ENCODE measurements at places on chromosomes 7 and 10.
A peak's percentile ranks its signal among the peaks of the same experiment; 100 is the strongest.

GRCh38 chr7:11155883-11156282 is 182.2 kb downstream of the PHF14 start:
- no peak for DNase-seq

DNA sequence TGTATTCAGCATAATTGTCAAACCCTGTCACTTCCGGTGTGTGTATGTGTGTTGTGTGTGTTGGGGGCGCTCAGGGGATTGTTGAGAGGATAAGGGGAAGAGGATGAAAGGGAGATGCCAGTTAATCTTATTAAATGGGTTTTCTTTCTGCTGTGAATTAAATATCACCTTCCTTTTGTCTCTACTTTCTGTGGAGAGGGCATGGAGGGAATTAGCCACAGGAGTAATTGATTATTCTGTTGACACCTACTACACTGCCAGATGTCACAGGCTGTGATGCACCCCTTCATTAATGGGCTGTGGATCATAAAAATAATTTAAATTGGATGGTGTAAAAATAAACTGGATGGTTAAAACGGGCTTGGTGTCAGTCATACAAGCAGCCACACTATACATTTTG is 311.9 kb downstream of the MDFIC start:
- DNase-seq: no peak

DNA sequence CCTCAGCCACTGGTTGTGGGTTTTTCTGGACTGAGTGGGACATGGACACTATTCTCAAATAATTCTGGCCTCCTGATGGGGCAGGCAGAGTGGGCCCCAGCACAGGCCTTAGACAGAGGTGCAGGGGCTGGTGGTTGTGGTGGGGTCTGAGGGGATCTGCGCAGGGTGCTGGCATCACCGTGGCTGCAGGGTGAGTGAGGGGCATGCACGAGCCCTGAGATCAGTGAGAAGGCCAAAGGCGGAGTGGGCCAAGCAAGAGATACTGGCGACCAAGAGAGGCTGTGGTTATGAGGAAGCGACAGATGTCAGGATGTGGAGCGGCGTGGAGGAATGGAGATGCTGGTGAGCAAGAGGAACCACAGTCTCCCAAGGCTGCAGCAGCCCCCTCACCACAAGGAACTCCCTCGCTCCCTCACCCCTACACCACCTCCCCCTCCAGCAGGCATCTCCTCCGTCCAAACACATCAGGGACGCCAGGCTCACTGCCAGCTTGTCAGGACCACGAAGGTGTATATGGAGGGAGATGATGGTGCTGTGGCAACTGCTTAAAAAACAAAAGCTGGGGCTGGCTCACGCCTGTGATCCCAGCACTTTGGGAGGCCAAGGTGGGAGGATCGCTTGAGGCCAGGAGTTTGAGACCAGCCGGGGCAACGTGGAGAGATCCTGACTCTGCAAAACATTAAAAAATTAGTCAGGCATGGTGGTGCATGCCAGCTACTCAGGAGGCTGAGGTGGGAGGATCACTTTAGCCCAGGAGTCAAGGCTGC is 9.6 kb downstream of the PRF1 start:
- DNase-seq: no peak

DNA sequence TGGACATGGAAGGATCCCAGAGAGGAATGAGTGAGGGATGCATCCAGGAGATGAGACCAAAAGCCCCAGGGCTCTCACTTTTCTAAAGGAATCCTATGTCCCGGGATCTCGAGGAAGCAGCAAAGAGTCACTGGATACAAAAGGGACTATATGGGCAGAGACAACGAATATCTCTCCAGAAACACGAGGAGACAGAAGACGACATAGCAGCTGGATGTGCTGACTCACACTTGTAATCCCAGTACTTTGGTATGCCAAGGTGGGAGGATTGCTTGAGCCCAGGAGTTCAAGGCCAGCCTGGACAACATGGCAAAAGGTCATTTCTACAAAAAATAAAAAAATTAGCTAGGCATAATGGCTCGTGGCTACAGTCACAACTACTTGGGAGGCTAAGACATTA is 24.7 kb upstream of the MSMB start:
- no peak for DNase-seq

DNA sequence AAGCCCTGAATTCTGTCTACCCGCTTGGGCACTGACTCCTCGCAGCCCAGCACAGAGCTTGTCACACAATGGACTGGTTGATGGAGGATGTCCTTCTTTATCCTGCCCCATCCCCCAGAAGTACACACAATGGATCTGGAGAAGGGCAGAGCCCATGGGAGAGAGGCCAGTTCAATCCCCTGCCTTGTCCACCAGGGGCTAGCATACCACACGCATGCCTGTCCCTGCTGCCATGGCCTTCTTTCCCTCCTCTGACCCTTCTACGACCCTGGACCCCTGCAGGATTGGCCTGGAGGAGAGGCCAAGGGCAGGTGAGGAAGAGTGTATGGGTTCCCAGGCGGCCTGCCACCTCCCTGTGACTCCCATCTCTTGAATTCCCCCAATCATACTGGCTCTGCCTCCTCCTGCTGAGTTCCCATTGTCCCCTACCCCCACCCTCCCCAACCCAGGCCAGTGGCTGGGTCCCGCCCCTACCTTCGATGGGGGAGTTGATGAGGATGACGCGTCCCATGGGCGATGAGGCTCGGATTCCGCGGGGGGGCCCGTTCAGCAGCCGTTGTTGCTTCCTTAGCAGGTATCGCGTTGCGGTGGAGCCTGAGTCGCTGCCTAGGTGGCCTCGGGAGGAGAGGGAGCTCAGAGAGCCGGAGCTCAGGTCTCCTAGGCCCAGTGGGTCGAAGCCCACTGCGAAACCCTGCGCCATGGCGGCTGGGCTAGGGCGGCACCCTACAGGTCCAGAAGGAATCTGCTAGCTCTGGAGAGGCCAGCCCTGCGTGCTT is 1.2 kb downstream of the PDZD7 start:
- no peak for DNase-seq

- DNase-seq: no peak
Measured at GRCh38 chr10:59852670-59853069, 53.7 kb downstream of the CCDC6 start.

GRCh38 chr7:100053215-100053614 is 3.6 kb downstream of the ZSCAN21 start:
- DNase-seq: peak; percentile 7

GRCh38 chr10:24382979-24383663 is 174.2 kb downstream of the KIAA1217 start:
- no peak for DNase-seq

- DNase-seq: peak; percentile 4
Measured at GRCh38 chr7:141511676-141512396, 39.4 kb upstream of the AGK start.

- no peak for DNase-seq
Measured at GRCh38 chr7:121447243-121447910, 51.3 kb upstream of the FAM3C start.

DNA sequence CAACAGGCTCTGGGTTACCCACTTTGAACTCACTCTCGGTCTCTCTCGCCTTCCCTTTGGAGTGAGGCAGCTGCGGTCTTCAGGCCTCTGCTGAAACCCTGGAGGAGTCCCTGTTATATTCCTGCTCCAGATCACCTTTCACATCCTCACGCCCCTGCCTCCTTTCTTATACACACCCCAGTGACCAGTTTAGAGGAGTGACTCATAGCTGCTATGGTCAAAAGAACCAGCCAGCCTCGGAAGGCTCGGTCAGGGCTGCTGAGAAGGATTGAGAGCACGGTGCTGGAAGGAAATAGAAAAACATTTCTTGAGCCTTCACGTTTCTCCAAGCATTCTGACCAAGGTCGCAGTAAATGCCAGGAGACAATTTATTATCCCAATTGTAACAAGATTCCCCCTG is 28.3 kb upstream of the SVOPL start:
- DNase-seq: no peak

DNA sequence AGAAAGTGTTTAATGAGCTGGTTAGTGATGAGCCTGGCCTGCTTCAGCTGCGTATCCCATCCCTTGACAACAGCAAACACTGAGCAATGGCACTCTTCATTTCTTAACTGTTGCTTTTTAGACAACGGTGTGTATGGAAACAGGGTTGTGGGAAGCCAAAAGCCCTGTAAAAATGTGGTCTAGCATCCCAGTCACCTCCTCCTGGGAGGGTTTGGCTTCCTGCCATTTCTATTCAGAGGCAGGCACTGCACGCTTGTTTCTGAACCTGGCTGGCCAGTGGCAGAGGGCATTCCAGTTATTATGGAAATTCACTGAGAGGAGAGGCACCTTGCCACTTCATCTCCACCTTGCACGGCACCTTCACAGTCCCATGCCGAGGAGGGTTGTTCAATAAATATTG is 123.0 kb upstream of the ADARB2 start:
- no peak for DNase-seq

GRCh38 chr10:58393317-58393716 is 8.1 kb downstream of the TFAM start:
- no peak for DNase-seq

GRCh38 chr10:103765981-103766380 is 89.4 kb downstream of the SH3PXD2A start:
- no peak for DNase-seq

DNA sequence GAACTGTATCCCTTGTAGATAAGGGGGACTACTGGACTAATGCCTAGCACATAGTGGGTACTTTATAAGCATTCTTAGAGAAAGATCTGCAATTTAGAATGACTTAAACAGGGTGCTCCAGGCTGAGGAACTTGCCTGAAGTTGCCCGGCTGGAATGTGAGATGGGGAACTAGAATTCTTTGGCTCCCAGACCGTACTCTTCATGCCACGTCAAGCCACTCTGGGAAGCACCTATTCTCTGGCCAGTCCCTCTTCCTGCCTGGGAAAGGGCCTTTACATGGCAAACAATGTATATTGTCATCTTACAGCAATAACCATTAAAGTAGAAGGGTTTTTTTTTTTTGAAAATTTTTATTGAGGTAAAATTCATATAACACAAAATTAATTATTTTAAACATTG is 34.5 kb downstream of the ATXN7L1 start:
- DNase-seq: no peak

DNA sequence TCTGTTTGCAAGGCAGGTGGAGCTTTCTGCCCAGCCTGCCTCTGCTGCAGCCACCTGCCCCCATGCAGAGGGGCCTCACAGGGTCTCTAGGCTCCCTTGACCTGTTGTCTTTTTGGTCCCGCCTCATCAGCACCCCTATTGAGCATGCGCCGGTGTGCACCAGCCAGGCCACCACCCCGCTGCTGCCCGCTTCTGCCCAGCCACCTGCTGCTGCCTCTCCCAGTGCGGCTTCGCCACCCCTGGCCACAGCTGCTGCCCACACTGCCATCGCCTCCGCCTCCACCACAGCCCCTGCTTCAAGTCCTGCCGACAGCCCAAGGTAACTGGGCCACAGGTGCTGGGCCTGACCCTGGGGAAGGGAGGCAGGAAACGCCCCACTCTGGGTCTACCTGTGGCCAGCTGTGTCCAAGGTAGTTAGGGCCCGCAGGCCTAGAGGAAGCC is 38.1 kb downstream of the LDB3 start:
- no peak for DNase-seq

- no peak for DNase-seq
Measured at GRCh38 chr7:2845034-2845592, 1.0 kb upstream of the GNA12 start.

- no peak for DNase-seq
Measured at GRCh38 chr10:126975221-126975620, 70.0 kb downstream of the DOCK1 start.

- DNase-seq: no peak
Measured at GRCh38 chr7:97407106-97407505, 289.6 kb downstream of the SDHAF3 start.

GRCh38 chr7:76037310-76037709 is 10.5 kb downstream of the STYXL1 start:
- no peak for DNase-seq

DNA sequence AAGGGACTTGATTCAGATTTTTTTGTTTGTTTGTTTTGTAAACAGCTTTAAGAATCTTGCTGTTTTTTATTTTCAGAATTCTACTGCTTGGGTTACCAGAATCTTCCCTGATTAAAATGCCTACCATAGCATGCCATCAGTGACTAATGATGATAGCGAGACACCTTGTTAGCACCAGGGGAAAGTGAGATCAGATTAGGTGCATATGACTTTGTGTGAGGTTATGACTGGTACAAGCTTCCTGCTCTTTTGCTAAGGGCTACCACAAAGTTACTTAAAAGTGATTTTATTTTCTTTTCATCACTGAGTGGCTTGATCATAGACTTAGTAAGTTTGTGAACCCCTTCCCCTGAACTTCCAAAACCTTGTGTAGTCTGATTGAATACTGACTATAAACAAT is 93.5 kb downstream of the SND1 start:
- no peak for DNase-seq

DNA sequence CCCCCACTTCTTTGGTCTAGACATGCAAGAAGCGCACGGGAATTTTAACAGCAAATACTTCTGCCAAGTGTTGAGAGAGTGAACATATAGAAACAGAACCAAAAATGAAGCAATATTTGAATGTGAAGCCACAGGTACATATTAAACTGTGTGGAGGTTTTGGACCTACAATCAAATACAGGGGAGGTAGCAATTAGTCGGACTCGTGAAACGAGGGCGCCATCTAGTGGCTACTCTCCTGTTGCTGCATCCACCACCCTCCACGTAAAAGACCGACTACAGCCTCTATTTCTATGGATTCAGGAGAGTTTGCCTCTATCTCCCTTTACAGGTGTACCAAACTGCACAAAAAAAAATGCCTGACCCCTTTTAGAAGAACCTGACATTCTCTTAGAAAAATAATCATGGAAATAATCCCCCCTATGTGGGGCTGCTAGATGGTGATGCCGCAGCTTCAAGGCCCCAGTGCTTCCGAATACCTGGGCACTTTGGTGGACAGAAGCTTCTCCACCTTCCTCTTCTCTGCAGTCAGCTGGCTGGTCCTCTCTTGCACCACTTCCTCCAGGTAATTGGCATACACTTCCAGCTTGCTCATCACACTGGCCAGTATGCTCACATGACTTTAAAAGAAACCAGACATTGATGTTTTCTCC is 31.7 kb downstream of the TECTB start:
- DNase-seq: peak; percentile 50

DNA sequence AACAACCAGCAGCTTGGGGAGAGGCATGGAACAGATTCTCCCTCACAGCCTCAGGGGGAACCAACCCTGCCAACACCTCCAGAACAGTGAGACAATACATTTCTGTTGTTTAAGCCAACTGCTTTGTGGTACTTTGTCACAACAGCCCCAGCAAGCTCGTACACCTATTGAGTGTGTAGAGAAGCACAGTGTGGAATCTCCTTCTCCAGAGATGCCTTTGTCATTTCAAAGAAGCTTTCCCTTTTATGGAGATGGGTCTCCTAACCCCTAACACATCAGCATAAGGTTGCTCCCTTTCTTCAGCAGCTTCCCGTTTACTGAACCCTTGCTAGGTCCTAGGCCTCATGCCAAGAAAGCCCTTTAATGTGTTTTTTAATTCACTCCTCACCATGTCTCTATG is 60.7 kb upstream of the AGK start:
- no peak for DNase-seq
